D341Med (cell line): ENCODE measurements at places on chromosomes 11 and 22.

DNA sequence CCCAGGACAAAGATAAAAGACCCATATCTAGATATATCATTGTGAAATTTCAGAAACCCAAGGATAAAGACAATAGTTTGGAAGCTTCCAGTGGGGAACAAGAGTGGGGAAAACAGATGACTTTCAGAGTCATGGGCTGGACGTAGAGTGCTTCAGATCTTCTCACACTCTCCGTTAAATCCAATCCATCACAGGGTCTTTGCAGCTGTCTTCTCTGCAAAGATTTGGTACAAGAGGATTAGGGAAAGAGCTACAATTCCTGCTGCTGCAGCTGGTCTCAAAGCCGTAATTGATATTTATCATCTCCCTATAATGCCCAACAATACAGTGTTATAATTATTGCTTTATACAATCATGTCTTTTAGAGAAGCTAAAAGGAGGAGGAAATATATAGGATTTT lies 63.4 kb upstream of the CLPB start:
- DNase-seq: no peak

DNA sequence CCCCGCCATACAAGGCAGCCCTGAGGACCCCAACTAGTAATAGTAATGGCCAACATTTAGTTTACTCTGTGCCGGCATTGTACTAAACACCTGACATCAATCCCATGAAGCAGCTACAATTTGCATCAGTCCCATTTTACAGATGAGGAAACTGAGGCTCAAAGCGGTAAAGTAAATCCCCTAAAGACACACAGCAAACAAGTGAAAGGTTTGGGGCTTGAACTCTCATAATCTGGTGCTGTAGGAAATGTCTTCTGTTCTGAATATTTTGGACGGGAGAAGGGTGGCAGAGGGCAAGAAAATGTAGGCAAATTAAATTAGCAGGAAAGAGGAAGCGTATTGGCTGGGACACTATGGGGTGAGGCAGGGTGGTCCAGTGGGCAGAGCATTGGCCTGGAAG lies 160.3 kb upstream of the SYT13 start:
- no peak for DNase-seq

GRCh38 chr22:31106731-31107177 lies 614 bp downstream of the SELENOM start:
- no peak for DNase-seq

DNA sequence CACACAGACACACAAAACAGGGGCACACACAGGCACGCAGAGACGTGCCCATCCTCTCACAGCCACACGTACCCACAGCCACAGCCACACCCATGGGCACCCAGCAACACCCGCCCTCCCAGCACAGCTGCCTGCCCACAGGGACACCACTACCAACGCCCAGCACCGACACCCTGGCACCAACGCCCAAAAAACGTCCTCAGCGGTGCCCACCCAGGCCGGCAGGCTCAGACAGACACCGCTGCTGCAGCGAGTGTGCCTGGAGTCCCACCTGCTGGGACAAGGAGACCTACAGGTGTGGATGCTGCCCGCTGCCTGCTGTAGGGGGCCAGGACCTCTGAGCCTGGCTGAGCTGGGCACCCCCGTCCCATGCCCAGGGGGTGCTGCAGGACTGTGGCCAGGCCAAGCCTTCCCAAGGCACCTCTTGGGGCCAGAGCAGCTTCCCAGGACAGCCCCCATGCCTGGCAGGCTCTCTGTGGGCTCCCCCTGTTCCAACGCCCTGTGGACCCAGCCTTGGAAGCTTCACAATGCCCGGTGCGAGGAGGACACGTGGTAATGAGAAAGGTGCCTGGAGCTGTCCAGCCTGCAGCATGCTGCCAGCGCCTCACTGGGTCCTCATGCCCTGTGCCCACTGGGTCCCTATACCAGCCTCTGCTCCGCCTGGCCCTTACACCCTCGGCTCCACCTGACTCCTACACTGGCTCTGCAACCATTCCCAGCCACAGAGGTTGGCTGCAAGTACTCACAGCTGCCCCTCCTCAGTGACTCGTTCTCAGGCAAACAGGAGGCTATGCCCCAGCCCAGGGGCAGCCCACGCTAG lies 45.8 kb upstream of the TH start:
- no peak for DNase-seq

GRCh38 chr11:124643605-124644425 lies 21.2 kb downstream of the TBRG1 start:
- no peak for DNase-seq

- no peak for DNase-seq
These were observed 14.9 kb downstream of the VSIG10L2 start for GRCh38 chr11:125960771-125961170.

DNA sequence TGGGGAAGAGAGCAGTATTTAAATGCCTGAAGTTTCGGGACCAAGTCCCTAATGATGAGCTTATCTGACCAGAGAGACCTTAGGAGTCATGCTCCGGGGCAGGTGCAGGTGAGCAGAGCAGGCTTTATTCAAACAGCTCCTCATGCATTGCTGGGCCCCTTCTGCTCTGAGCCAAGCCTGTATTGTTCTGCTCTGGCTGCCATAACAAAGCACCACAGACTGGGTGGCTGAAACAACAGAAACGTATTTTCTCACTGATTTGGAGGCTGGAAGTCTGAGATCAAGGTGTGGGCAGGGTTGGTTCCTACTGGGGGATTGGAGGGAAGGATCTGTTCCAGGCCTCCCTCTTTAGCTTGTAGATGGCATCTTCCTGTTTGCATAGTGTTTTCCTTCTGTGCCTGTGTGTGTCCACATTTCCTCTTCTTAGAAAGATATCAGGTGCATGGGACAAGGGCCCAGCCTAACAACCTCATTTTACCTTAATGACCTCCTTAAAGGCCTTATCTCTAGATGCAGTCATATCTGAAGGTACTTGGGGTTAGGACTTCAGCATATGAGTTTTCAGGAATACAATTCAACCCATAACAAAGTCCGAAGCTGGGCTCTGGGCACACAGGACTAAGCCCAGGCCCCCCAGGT lies 97.1 kb upstream of the PARVA start:
- peak; percentile 2 for DNase-seq

DNA sequence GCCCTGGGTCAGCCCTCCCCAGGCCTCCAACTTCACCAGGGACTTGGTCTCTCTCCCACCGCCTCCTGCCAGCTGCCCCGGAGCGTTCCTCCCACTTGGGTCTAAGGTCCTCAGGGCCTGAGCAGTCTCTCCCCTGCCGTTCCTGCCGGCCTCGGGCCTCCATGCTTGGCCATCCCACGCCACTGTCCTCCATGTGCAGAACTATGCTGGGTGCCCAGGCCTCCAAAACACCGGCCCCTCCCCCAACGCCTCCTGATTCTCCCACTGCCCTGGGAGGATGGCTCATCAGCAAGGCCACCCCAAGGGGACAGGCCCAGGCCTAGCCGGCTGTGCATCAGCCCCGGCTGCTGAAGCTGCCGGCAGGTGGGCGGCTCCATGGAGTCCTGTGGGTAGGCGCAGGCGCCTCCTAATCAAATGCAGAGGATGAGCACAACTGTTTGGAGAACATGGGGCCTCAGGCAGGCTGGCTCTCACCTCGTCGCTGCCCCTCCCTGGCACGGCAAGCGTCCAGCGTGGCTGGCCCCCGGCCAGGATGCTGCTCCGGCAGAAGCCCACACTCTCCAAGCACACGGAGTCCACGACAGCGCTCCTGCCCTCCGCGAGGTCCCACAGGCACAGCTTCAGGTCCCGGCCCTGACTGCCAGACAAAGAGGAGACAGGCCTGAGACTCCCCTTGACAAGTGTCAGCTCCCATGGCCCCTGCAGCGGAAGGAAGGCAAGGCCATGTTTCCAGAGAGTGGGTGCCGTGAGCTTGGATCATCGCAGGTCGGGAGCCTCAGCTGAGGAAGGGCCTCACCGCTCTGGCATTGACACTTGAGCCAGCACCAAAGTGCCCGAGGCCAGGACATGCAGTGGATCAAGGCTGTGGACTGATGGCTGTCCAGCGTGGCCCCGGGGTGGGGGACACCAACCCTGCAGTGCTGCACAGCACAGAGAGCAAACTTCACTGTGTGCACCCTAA lies 42.6 kb downstream of the GNB1L start:
- DNase-seq: peak; percentile 22

- no peak for DNase-seq
These were observed 65.8 kb downstream of the SLC22A12 start for GRCh38 chr11:64656862-64657261.

DNA sequence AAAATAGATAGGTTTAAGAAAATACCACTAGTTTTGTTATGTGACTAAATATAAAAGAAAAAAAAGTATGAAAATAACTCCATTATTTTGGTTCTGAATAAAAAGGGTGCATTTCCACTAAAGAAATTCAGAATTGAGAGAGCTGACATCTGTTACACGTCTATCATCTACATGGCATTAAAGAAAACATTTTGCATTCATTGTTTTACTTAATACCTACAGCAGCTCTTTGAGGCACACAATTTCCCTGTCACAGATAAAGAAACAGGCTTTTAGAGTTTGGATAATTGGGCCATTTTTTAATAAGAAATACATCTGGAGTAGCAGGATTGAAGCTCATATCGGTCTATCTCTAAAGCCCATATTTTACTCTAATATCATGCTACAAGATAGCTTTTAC lies 145.7 kb upstream of the LUZP2 start:
- DNase-seq: no peak

GRCh38 chr11:64762277-64762673 lies 2.5 kb upstream of the PYGM start:
- DNase-seq: peak; percentile 32

DNA sequence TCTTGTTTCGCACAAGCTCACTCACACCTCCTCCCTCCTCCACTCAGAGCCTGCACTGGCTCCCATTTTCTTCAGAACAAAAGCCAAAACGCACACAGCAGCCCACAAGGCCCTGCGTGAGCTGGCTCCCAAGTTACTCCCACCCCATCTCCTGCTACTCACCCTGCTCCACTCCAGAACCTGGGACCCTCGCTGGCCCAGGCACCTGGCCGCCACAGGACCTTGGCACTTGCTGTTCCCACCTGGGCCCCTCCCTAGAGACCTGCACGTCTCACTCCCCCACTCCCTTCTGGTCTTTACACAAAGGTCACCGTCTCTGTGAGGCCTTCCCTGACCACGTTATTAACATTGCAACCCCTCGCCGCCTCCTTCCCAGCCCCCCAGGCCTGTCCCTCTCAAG lies 945 bp upstream of the MFNG start:
- no peak for DNase-seq

DNA sequence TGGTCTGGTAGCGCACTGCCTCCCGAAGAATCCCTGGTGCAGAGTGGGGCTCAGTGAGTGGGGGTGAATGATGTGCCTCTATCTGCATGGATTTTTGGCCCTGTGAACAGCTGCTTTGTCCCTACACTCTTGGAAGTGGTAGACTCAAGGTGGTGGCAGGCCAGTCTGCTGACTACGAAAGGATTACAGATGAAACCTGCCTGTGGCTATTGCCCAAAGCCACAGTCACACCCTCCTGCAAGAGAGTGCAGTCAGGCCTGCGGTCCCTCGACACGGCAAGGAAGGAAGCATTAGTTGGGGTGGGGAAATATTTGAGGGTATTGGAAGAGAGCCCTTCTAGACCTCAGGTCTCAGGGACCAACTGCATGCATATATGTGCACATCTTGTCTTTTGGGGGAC lies 63.7 kb downstream of the DSCAML1 start:
- no peak for DNase-seq

GRCh38 chr11:133171374-133171773 lies 360.9 kb downstream of the OPCML start:
- DNase-seq: no peak

DNA sequence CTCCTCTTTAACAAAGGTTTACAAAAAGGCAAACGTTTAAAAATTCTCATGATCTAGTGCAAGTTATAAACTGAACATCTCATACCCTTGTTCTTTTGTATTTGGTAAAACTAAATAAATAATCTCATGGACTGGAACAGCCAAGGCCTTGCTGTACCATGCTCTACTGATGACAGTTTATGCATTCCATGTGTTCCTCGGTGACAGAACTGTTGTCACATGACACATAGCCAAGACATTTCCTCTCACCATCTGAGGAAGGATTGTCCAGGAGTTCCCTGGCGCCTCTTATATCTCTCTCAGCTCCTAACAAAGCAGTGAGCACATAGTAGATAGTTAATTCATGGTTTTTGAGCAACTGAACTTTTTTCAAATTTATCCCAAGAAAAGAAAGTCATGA lies 12.6 kb downstream of the CCDC83 start:
- DNase-seq: no peak

DNA sequence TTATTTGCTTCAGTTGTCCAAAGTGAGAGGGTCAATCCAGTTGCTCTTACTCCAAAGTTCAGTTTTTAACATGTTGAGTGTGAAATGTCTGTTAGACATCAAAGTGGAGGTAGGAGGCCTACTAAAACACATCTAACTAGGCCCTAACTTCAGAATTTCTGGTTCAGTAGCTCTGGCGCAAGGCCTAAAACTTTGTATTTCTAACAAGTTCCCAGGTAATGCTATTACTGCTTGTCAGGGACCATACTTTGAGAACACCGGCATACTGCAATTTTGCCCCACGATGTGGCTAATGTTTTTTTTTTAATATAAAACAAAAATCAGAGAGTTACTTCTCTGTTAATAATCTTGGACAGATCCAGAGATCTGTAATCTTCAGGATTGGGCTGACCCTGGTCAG lies 72.4 kb upstream of the LRRC55 start:
- no peak for DNase-seq

GRCh38 chr11:116895048-116895757 lies 57.8 kb upstream of the APOA1 start:
- DNase-seq: peak; percentile 46

DNA sequence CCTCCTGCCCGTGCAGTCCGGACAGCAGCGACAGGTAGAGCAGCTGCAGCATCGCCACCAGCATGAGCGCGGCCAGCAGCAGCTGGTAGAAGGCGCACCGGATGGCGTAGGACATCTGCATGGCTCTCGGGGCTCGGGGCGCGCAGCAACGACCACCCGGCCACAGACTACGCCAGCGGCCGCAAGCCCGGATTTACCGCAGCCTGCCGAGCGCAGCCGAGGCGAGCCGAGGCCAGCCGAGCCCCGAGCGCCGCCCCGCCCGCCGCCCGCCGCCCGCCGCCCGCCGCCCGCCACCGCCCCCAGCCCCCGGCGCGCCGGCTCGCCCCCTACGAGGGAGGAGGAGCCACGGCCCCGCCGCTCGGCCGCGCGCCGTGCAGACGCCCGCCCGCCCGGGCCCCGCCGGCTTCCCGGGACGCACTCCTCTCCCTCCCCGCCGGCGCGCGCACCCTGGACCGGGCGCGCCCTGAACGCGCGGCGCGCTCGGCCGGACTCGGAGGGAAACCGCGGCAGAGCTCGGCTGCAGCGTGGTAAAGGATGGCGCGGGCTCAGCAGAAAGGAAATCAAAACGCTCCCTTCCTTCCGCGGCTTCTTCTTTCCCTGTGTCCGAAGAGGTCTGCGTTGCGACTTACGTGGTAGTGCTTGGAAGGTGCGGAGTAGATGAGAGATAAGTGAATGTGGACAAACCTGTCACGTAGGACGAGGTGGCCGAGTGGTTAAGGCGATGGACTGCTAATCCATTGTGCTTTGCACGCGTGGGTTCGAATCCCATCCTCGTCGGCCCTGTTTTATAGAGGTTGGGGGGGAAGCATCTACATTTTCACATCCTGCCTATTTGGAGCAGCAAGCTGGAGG lies at the start of gene B4GAT1:
TSS of gene B4GAT1 (minus strand) at position 205 of the 852 bp plus-strand sequence. CDS start at position 121, 84 bp downstream.
- peak; percentile 91 for DNase-seq

GRCh38 chr11:77047007-77047927 lies 13.1 kb downstream of the B3GNT6 start:
- peak; percentile 49 for DNase-seq

- DNase-seq: no peak
These were observed 16.1 kb downstream of the CPT1A start for GRCh38 chr11:68825571-68825970.
